Endodermal cell (in vitro differentiated cells): ENCODE measurements at places on chromosomes 7 and 10. TPM values are rescaled to one million over a fixed set of nuclear protein-coding genes. Genes with fewer than 3 reads are reported as not detected.

- no peak overlapping the region for H3K4me3 ChIP-seq
- H3K27me3 ChIP-seq: no peaks in the 10 kb centered on the region
- peaks cover 6% of the 10 kb centered on the region for H3K4me1 ChIP-seq
- H3K36me3 ChIP-seq: peaks cover 10% of the 10 kb centered on the region
- DNase-seq: no peak
- H3K27ac ChIP-seq: no peak overlapping the region
Observed at GRCh38 chr7:71637578-71637977, 505.6 kb downstream of the GALNT17 start.

MMP21 gene
- total RNA-seq: not detected in 2 replicates

ATP5F1C gene
- 275 to 302 TPM (median 287 TPM) in 3 replicates for total RNA-seq

C10orf105 gene
- 0.13 and 0.27 TPM in 2 replicates for total RNA-seq
